CD4-positive, alpha-beta memory T cell (primary cell): ENCODE measurements at places on chromosomes 1 and 21. TPM values are rescaled to one million over a fixed set of nuclear protein-coding genes. Genes with fewer than 3 reads are reported as not detected.

TRAF3IP3 gene
- polyA plus RNA-seq: 487 TPM

DNA sequence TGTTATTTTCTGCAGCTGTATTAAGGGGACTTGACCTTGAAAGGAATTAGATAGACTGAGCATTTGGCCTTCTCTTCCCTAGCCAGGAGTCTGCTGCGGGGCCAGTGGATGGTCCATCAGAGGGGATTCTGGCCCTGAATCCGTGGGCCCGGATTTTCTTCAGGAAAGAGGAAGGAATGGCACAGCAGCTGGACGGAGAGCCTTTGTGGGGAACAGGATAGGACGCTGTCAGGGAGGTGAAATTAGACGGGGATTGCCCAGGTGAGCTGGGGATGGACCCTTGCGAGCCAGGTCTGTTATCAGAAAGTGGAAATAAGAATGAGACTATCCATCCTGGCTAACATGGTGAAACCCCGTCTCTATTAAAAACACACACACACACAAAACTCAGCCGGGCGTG lies 1.7 kb upstream of the C2CD2 start:
- DNase-seq: no peak
- no peak overlapping the region for H3K4me3 ChIP-seq
- no peak overlapping the region for H3K27ac ChIP-seq
- H3K4me1 ChIP-seq: peaks cover 6% of the 10 kb centered on the region
- no peaks in the 10 kb centered on the region for H3K27me3 ChIP-seq
- no peaks in the 10 kb centered on the region for H3K36me3 ChIP-seq

VANGL1 gene
- polyA plus RNA-seq: 2.3 TPM

DNA sequence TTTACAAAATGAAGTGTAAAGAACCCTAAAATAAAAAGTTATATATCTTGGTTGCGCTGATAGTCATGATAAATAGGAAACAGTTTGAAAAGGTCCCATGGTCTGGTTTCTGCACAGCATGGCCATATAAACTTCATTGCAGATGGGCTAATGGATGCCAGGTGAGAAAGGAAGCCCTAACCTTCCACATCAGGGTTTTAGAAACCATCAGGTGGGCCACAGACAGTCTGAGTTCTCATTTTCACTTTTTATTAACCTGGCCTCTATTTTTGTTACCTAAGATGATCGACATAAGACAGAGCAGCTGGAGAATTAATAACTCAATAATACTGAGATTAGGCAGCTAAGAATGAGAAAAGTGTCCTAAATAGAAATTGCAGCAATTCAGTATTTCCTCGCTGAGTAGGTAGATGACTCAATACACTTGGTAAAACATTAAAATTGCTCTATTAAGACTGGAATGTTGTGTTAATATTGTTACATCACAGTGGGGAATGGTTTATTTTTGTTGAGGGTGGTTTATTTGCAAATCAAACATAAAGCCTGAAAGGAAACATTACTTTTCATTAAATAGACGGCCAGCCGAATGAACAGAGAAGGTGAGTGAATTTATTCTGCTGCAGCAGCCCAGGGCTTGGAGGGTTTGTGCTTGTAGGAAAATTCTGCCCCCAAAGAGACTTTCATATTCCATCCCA lies 21.1 kb downstream of the C1orf21 start:
- no peaks in the 10 kb centered on the region for H3K36me3 ChIP-seq
- no peak for DNase-seq
- H3K27ac ChIP-seq: no peak overlapping the region
- H3K4me3 ChIP-seq: no peak overlapping the region
- no peaks in the 10 kb centered on the region for H3K4me1 ChIP-seq

DNA sequence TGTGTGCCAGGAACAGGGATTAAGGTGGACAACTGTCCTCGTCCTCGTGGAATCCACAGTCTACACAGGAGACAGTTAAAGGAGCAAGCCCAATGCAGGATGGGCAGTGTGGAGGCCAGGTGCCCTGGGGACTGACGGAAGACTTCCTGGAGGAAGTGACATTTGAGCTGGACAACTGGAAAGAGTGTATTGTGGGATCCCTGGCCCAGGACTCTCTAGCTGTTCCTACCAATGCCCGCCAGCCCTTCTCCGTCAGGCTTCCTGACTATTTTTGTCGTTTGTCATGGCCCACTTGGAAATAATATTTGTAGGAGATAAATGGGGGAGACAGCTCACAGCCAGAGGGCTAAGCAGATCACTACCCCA lies 235.3 kb downstream of the TOMM20 start:
- H3K36me3 ChIP-seq: no peaks in the 10 kb centered on the region
- DNase-seq: no peak
- H3K27ac ChIP-seq: no peak overlapping the region
- H3K4me3 ChIP-seq: no peak overlapping the region

DNA sequence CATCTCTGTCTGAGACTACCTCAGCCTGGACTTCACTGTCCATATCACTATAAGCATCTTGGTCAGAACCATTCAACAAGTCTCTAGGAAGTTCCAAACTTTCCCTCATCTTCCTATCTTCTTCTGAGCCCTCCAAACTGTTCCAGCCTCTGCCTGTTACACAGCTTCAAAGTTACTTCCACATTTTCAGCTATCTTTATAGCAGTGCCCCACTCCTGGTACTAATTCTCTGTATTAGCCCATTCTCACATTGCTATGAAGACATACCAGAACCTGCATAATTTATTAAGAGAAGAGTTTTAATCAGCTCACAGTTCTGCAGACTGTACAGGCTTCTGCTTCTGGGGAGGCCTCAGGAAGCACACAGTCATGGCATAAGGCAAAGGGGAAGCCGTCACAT lies 15.7 kb upstream of the DPH5 start:
- no peaks in the 10 kb centered on the region for H3K36me3 ChIP-seq
- no peak overlapping the region for H3K27ac ChIP-seq
- H3K4me1 ChIP-seq: no peaks in the 10 kb centered on the region
- DNase-seq: no peak
